NCI-H1048 (cell line): ENCODE measurements at places on chromosomes 5 and 9.
A peak's percentile ranks its signal among the peaks of the same experiment; 100 is the strongest.

DNA sequence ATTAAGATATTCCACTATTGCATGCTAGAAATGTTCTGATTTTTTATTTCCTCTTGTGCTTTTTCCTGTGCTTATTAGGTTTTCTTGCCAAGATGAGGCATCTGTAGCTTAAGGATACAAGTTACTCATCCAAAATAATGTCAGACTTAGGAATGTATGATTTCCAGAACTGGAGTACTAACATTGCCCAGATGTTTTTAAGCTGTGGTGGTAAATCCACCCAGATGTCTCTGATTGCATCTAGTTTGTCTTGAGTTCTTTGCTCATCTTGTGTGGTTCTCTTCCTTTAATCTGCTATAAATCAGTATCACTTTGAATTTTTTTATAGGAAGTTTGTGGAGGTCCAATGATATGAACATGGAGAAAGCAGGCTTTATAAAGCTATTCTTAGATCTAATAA is 337.5 kb upstream of the ZNF608 start:
- no peak for DNase-seq

DNA sequence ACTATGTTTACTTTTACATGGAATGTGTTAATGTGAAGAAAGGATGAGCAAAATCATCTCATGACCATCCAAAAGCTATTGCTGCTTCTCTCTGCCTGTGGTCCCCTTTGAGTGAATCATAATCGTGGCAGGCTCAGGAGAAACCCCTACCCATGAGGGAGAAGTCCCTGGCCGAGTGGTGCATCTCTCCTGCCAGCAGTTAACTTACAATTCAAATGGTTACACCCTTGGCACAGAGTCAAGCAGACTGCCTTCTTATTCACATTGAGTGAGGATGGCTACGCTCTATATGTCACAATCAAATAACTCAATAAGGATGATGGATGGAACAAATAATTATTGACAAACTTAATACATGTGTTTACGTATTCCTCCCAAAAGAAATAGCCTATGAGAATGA is 179.1 kb downstream of the FGF1 start:
- DNase-seq = no peak

DNA sequence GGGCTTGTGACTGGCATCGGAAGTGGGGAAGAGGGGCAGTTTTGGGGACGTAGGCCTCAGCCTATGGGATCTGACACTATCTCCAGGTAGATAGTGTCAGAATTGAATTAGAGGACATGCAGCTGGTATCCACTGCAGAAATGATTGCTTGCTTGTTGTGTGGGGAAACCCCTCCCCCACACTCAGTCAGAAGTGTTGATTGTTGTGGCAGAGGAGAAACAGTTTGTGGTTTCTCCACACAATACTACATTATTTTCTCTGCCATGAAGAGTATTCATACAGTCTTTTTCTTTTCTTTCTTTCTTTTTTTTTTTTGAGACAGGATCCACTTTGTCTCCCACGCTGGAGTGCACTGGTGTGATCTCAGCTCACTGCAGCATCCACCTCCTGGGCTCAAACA is 113.9 kb downstream of the ARRDC3 start:
- no peak for DNase-seq

DNA sequence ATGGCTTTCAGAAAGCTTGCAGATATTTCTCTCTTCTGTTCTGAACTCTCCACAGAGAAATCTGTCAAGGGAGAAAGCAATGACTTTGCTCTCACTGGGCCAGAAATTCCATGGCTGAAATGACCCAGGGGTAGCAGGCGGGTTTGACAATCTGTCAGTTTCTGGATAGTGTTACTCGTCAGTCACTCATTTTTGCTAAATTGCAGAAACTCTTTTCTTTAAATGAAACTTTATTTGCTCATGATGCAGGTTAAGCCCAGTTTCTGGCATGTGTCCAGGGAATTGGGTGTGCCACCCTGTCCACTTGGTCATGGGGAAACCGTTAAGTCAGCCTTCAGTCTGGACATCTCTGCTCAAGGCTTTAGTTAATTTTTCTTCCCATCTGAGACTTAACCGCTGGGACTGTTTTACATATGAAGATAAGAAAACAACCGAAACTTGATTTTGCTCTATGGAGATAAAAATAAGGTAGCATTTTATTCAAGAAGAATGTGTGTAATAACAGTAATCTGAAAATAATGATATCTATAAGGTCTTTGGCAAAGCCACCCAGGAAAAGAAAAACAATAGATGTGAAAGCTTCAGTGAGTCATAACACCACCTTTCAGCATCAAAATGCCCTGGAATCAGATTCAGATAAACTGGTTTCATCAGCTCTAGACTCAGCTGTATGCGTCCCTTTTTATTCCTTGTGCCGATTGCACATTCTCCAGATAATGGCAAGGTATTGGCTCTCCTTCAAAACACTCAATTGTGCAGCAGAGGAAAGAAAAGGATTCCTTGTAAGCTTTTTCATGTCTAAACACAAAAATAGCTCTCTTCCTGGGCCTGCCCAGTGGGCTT is 308.3 kb downstream of the ZSWIM6 start:
- DNase-seq = no peak

DNA sequence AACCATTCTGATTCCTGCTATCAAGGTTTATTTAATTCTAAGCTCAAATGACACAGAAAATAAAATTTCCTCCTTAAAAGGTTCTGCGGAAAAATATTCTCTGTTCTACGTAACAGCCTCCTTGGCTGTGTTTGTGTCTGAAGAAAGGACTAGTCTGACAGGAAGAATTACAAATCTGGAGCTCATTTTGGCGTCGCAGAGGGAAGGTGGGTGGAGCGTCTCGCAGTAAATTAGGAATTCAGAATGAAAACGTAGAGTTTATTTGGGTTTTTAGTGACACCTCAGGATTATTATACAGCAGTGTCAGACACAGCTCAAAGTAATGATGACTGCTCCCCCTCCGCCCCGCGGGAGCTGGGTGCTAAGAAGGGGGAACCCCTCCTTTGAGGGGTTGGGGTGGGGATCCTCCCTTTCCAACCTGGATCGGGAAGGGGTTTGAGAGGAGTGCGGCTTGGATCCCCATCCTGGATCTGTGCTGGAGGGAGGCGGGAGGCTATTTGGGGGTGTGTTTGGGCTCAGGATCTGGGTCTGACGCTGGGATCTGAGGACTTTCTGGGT is 933 bp upstream of the TGFBR1 start:
- no peak for DNase-seq

DNA sequence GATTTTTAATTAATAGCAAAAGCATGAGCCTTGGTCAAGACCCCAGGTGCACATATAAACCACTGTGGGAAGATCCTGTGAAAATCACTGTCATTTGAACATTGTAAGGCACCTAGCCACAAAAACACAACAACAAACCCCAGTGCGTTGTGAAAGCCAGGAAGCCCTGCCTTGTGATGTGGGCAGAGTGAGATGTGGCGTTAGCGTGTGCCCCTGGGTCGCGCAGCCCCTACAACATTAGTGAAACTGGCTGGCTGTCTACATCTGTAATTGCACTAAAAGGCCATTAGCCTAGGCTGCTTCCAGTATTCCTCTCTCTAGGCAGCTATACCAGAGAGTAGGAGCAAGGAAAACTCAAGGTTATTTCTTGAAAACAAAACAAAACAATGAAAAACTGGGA is 21.1 kb upstream of the PDZD2 start:
- DNase-seq = no peak

DNA sequence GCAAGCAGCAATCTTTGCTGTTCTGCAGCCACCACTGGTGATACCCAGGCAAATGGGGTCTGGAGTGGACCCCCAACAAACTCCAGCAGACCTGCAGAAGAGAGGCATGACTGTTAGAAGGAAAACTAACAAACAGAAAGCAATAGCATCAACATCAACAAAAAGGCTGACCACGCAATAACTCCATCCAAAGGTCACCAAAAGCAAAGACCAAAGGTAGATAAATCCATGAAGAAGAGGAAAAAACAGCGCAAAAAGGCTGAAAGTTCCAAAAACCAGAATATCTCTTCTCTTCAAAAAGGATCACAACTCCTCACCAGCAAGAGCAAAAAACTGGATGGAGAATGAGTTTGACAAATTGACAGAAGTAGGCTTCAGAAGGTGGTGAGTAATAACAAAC is 23.4 kb downstream of the FRMD3 start:
- no peak for DNase-seq

- DNase-seq = no peak
These were observed 8.5 kb downstream of the ZDHHC12 start for GRCh38 chr9:128715436-128715750.

DNA sequence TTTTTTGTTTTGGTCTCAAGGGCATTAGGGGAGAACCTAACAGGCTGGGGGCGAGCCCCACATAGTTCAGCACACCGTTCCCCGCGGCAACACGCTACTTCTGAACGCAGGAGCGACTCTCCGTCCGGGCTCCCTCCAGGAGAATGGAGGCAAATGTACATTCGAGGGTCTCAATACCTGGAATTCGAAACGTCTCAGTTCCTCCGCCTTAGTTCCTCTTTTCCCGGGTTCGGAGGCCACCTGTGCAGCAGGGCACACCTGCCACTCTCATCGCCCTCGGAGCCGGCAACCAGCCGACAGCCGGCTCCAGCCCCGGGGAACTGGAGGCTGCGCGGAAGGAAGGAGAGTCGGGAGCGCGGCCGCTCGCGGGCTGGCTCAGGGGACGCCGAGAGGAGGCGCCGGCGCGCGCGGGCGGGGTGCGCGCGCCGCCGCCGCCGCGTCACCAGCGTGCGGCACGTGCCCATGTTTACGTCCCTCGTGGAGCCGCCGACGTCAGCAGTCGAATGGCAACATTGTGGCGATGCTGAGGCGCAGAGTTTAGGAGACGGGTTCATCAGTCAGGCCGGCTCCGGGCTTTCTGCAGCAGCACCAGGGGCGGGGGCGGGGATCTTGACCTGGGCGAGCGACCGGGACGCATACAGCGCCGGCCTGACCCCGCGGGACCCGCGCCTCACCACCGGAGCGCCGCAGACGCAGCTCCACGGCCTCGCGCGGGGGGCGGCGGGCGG is at the start of gene JMY:
JMY (plus strand) TSS at position 498 of the 728 bp plus-strand sequence. CDS start 520 bp downstream, outside the sequence.
- peak; percentile 68 for DNase-seq

- DNase-seq = no peak
These were observed 15.7 kb downstream of the BRD3OS start for GRCh38 chr9:134040781-134041648.
